ENCODE measurements at places on chromosomes 13 and 19.

DNA sequence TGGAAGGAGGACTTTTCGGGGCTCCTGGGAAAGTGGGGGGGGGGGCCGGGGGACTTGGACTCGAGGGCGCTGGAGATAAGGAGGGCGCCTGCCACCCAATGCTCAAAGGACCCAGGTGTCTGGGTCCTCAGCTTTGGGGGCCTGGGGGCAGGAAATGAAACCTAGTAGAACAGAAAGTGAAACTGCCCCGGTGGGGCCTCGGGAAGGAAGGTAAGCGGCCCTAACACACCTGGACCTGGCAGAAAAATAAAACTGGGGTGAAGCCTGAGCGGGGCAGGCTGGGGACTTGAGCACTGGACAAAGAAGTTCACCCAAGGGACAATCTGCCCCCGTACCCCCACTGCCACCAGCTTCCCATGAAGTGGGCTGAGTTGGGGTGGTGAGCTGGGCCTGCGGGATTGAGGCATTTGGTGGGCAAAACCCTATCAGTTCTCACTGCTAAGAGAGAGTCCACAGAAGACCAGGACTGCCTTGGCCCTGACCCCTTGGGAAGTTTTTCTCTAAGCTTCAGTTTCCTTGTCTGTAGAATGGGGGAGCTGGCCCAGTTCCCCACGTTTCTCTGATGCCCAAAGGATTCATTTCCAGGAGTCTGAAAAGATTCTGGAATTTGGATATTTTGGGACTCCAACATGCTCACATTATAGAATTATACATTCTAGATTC is 2.3 kb downstream of the PRKD2 start:
- no peak for DNase-seq

DNA sequence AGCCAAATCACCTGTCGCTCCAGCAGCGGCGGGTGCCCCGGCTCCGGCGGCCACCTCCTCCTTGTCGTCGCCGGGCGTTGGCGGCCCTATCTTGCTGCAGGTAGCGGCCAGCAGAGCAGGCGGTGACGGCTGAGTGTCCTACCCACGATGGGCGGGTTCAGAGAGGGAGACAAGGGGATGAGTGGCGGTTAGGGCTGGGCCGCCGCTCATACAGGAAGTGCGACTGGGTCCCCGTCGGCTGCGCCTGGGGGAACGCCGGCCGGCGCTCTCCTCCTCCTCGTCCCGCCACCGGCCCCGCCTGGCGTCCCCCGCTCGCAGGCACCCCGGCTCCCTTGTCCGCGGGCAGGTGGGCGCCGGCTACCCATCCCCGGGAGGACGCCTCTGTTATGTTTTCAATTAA is 1692.0 kb downstream of the SLITRK5 start:
- DNase-seq, result no peak

- no peak for DNase-seq
Observed at GRCh38 chr19:22628401-22628800, 5.7 kb upstream of the ZNF492 start.

GRCh38 chr19:45235485-45235884 is 9.7 kb downstream of the EXOC3L2 start:
- no peak for DNase-seq
